Fibroblast of skin of left quadriceps (primary cell): ENCODE measurements at places on chromosomes 1 and 21.
A peak's percentile ranks its signal among the peaks of the same experiment; 100 is the strongest.

DNA sequence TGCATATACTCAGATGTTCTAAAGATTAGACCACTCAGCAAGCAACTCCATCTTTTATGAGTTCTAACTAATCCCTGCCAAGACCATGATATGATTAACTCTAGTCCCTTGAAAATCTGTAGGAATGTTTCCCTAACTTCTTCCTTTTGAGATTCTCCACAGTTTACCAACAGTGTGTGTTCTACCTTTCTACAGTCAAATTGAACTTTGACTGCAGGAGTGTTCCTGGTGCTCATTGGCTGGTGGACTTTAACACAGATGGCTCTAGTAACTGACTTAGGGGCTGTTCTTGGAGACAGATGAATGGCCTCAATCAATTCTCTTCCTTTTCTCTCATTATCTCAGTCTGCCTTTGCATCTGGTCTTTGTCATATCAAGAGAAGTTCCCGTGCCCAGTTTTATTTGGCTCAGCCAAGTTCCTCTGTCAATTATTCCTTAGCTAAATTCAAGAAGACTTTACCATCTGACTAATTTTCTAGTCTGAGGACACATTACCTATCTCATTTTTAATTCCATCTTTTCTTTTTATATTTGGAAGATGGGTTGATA is 643.9 kb upstream of the CAMK1G start:
- DNase-seq, result no peak

- DNase-seq, result no peak
These were observed 81.0 kb upstream of the AKT3 start for GRCh38 chr1:243930822-243931671.

- DNase-seq, result no peak
These were observed 37.2 kb downstream of the LRRC71 start for GRCh38 chr1:156957634-156958033.

GRCh38 chr1:225509770-225510169 is 81.9 kb upstream of the LBR start:
- DNase-seq, result no peak

DNA sequence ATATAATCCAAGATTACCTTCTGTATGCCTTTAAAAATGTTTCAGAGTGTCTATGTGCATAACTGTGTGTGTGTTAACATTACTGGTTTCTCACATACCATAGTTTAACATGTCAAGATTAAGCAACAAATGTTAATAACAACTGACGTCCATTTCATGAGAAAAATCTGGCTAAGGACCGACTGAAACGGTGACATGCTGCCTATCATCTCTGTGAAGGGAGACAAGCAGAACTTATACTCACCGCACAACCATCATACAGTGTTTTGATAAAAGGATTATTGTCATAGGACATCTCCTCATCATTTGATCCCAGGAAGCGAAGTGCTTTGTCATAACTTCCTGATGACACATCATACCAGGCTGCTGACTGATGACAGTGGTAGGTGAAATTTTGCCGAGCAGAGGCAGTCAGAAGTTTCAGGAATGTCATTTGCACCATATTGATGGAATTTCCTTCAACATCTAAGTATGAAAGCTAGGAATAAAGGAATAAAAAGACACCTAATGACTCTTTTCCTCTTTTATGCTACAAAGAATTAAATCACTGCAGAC is 228.8 kb downstream of the COL11A1 start:
- DNase-seq, result peak; percentile 51

- DNase-seq, result no peak
These were observed at the start of gene BMP8A for GRCh38 chr1:39491146-39491921. BMP8A (plus strand) TSS chr1:39491636; CDS start chr1:39491992, 356 bp downstream.

DNA sequence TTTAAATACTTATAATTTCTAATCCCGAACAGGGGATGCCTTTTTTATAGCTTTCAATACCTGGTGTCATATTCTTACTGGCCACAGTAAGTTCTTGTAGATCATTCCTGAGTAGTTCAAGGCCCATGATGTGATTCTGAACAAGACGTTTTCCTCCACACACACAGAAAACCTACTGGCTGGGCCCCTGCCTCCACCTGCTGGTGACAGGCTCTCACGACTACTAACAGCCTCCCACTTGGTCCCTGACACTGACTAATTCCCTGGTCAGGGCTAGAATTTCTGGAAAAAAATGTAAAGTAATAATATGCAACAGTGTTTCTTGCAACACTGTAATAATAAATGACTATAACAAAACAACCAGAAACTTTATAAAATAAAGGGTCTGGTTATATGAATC is 50.4 kb upstream of the RIPK4 start:
- DNase-seq, result peak; percentile 27

DNA sequence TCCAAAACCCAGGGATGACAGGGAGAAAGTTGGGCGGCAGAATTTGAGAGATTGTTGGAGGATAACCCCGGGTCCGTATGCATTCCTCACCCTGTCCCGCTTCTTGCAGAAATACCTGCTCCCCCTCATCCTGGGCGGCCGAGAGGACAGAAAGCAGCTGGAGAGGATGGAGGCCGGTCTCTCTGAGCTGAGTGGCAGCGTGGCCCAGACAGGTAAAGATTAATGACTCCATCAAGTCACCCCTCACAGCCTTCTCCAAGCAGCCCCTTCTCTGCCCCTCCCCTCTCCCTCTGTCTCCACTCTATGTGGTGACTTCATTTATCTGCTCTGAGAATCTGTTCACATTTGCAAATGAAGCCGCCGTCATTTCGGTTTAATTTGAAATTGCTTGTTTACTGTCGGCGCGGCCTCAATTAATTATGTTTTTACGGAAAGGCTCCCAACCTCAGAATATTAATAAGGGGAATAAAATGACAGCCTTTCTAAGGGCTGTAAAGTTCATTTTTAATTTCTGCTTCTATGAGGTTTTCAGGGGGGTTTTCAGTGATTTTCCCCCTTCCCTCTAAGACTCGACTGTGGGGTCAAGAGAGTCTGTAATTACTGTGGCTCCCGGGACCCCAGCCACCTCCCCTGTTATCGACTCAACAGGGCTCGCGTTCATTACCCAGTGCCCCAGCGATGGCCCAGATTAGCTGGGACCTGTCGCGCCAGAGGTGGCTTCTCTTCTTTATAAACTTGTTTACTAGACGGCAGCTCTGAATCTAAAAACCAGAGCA is 148.3 kb downstream of the PEX14 start:
- no peak for DNase-seq

DNA sequence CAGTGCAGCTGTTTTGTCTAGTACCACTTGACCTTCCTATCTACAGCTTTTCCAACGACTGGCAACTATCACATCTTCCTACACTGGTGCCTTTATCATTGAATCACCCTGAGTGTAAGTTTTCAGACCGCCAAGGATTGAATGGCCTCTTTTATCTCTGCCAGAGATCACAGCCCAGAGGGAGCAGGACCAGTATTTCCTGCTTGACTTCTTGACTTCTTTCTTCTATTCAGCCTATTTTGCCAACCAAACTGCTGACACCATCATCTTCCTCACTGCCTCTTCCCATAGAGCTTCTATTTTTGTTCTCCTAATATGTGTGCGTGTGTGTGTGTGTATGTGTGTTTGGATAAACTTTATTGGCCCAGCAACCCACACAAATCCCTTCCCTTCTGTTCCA is 53.8 kb downstream of the SERBP1 start:
- DNase-seq, result no peak

DNA sequence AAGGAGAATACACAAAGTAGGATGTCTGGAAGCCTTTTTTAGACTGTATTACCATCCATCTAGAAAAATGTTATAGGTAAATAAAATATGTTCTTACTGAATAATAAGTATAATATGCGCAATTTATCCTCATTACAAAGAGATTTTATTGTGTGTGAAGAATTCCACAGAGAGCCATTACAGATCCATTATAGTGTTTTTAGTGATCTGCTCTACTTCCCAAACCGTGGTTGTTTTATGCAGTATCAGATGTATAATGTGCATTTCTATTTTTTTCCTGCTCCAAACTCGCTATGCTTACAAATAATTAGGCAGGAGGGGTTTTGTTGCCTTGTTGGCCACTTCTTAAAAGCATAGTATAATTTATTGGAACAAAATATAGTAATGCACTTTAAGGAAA is 447.8 kb downstream of the USP25 start:
- no peak for DNase-seq

DNA sequence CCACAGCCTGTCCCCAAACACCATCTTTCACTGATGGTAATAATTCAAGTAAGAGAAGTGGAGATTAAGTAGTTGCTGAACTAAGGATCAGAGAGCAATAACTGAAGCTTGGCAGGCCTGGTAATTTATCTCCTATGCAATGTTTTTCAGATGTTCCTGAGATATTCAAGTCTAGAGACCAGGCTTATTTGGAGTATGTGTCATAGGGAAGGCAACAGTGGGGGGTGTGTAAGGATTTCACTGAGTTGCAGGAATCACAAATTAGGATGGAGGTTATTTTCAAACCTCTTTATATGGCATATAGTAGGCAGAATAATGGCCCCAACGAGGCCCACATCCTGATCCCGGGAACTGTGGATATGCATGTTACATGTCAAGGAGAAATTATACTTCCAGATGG is 171.7 kb downstream of the KCNJ6 start:
- no peak for DNase-seq

- no peak for DNase-seq
These were observed 11.2 kb upstream of the GATAD2B start for GRCh38 chr1:153933955-153934354.

DNA sequence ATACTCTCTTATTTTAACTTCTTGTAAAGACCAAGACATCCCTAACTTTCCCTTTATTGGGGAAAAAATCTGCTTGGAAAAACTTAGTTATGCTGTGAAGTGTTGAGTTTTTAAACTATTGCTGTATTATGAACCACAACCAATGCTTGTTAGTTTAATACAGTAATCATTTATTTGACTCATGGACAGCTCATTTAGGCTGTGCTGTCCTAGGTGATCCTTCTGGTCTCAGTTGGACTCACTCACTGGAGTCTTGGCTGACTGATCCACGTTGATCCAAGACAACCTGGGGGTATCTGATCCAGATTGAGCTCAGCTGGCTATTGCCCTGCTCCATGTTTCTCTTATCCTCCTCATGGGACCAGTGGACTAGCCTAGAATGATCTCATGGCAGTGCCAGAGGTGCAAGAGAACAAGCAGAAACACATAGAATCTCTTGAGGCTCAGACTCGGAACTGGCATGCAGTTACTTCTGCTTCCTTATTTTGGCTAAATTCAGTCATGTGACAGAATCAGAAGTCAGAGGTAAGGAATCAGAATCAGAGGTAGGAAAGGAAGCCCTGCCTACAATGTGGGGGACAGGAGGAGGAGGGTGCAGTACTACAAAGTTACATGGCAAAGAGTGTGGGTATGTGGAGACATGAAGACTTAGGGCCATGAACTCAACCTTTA is 156.5 kb downstream of the FGGY start:
- DNase-seq, result no peak

DNA sequence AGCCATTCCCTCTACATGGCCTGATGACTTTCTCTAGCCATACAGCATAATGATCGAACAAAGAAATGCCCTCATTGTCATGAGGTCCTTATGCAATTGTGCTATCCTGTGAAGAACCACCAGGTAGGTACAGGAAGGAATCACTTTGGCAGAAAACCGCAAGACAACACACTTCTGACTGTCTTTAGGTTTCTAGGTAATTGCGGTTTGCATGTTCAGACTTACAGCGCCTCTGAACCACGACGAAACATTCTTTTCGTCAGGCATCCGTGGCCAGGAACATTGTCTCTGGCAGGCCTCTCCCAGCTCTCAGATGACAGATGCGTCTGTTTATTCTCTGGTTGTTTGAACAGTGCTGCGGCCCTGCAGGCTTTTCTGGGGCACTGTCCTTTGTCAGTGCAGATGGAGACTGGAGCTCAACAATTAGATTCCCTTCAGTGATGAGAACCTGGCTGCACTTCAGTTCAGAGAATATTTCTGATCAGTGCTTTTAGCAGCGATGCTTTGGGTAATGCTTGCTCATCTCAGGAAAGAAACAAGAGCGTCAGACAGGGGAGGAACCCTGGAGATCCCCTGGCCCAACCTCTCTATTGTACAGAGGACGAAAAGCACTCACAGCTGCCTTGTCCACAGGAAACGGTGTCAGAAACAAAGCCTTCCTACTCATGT is 63.4 kb downstream of the B3GALT5 start:
- DNase-seq, result no peak

- no peak for DNase-seq
These were observed 251.4 kb downstream of the FAM72C start for GRCh38 chr1:143720087-143721023.

DNA sequence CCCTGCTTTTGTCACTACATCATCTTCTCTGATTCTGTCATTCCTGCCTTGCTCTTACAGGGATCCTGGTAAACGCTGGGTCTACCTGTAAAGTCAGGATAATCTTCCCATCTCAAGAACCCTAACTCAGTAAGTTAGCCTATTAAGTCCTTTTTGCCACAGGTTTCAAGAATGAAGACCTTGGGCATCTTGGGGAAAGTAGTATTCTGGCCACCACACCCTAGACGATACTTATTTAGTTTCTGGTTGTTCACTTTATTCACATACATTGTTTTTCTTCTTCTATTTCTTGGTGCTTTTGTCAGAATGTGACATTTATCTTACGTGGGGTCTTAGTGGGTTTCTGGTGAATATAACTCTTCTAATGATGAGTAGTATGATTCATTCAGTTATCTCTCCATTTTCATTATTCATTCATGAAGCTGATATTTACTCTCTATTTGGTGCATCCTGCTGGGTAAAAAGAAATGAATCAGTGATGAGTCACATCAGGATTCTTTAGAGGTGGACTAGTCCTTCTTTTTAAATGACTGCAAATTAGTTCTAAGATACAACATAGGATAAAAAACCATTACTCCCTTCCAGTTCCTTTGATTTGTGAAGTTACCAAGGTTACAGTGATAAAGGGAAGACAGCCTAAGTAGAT is 514.4 kb upstream of the B3GALT2 start:
- peak; percentile 41 for DNase-seq

GRCh38 chr1:7690496-7691182 is 80.5 kb upstream of the VAMP3 start:
- DNase-seq, result no peak

GRCh38 chr1:219666242-219666641 is 53.3 kb upstream of the ZC3H11B start:
- peak; percentile 67 for DNase-seq

DNA sequence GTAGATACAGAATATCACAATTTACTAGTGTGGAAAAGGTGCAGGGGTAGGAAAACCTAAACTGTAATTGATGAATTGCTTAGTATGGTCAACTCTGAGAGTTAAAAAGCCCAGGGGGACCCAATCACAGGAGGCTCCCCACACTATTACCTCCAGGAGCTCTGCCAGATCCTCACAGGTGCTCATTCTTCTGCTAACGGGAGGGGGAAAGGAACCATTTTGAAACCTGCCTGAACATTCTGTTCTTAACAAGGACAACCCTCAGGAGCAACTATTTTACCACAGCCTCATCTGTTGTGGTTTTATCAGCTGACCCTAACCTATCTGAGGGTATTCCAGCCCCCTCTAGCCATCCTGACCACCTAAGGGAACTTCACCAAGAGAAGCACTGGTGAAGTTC is 19.1 kb downstream of the PDIK1L start:
- no peak for DNase-seq
